D341Med (cell line): ENCODE measurements at places on chromosomes 4 and X.

DNA sequence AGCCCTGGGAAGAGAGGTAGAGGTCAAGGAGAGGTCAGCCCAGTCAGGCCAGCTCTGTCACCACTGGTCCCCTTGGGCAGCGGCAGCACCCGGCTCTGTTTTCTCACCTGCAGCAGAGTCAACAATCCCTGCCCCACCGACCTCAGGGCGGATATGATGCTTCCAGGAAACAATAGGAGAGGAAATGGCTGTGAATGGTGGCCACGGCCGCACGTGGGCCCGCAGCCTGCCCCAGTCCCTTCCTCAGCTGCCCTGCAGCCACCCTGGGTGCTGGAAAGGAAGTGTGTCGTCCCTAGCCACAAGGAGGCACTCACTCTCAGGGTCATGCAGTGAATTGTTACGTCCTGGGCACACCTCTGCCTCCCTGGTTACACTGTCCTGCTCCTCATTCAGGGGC lies 92.5 kb upstream of the ENPP6 start:
- DNase-seq = no peak

GRCh38 chr4:109278594-109279031 lies 23.8 kb downstream of the COL25A1 start:
- no peak for DNase-seq

DNA sequence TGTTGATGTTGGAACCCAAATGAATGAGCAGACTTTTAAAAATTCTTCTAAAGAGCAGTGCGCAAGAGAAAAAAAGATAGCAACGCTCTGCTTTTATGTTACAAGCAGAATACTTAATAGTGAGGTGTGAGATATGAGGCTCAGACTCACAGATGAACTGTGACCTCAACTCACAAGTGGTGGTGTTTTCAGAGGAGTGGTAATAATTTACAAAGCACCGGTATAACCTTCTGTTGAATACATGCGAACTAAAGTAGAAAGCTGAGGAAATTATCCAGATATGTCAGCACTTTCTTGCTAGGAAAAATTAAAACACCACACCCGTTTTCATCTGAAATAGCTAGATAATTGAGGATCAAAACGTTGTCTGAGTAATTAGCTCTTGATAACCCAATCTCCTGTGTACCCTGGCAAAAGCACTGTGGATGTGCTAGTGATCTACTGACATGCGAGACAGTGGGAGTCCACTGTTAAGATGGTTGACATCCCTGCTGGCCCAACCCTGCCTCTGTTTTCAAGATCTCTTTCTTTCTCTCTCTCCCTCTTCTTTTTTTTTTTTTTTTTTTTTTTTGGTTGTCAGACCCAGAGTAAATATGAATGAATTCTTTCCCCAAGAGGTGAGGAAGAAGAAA lies 6.9 kb upstream of the TLL1 start:
- DNase-seq = no peak

GRCh38 chr4:25123236-25123635 lies 37.0 kb downstream of the SEPSECS start:
- no peak for DNase-seq

GRCh38 chr4:36553453-36553852 lies 272.0 kb downstream of the DTHD1 start:
- no peak for DNase-seq

GRCh38 chr4:79869597-79870237 lies 203.3 kb downstream of the ANTXR2 start:
- DNase-seq = no peak

- DNase-seq = no peak
These were observed 99.0 kb downstream of the AFF2 start for GRCh38 chrX:148599404-148599803.
